ENCODE measurements at places on chromosomes 2 and 18.
A peak's percentile ranks its signal among the peaks of the same experiment; 100 is the strongest.

GRCh38 chr2:19355931-19356544, 2.4 kb downstream of the OSR1 start:
- DNase-seq = no peak

- no peak for DNase-seq
Measured at GRCh38 chr2:129821445-129821844, 158.0 kb upstream of the RAB6C start.

GRCh38 chr18:59276047-59276446, 2.8 kb upstream of the RAX start:
- DNase-seq = no peak

DNA sequence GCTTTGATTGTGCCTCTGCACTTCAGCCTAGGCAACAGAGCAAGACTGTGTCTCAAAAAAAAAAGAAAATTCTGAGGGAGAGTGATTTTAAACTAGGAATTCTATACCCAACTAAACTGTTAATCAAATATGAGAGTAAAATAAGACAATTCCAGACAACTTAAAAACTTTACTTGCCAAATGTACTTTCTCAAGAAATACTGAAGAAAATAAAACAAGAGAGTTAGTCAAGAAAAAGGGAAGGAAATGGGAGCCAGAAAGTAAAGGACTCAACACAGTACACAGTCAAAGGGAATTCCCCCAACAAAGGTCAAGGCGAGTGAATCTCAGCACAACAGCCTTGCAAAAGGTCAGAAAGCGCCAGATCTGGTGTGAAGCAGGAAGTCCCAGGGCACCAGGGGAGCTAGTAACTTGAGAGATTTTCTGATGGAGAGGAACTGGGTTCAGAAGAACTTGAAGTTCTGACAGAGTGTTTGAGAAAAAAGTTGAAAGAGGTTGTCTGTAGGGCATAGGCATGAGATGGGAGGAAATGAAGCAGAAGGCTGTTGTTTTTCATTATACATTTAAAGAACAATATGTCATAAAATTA, 22.6 kb upstream of the TBC1D8 start:
- DNase-seq = peak; percentile 14

DNA sequence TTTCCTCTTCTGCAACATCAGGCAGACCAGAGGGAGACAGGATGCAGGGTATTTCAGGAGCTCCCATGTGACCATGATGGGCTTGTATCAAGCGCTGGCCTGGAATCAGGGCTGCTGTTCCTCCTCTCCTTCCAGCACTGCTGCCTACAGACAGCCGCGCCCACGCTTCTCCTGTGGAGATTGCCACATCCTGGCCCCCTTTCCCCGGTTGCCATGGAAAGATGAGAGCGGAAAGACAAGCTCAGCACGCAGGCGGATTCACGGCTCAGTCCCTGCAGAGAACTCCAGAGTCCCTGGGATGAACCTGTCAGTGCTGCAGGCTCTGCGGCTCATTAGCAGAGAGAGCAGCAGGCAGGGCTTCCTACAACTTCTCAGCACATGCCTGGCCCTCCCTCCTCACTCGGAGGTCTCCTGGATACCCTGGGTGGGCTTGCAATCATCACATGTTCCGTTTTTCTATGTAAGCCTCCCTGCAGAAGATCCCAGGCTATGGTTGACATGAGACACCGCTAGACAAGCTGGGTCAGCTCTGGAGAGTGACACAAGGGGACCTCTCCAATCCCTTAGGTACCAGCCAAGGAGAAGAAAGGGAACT, 497.8 kb upstream of the MYT1L start:
- no peak for DNase-seq

DNA sequence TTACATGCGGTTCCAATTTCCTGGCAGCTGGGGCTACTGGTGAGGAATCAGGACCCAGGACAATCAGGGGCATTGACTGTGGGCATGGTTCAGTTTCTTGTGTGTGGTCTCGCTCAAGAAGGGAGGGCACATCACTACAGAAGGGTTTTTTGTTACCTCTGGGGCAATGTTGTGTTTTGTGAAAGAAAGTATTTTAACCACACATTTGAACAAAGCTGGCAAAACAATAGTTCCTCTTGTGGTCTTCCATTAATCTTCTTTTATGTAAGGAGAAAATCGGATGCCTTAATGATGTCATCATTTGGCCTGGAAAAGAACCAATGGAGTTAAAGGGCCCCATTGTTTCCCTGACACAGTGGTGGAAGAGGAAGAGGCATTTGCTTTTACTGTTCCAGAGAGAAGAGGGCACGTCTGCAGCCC, 197.4 kb downstream of the SH3BP4 start:
- DNase-seq = no peak

- DNase-seq = no peak
Measured at GRCh38 chr2:240013343-240013742, 11.8 kb downstream of the NDUFA10 start.

DNA sequence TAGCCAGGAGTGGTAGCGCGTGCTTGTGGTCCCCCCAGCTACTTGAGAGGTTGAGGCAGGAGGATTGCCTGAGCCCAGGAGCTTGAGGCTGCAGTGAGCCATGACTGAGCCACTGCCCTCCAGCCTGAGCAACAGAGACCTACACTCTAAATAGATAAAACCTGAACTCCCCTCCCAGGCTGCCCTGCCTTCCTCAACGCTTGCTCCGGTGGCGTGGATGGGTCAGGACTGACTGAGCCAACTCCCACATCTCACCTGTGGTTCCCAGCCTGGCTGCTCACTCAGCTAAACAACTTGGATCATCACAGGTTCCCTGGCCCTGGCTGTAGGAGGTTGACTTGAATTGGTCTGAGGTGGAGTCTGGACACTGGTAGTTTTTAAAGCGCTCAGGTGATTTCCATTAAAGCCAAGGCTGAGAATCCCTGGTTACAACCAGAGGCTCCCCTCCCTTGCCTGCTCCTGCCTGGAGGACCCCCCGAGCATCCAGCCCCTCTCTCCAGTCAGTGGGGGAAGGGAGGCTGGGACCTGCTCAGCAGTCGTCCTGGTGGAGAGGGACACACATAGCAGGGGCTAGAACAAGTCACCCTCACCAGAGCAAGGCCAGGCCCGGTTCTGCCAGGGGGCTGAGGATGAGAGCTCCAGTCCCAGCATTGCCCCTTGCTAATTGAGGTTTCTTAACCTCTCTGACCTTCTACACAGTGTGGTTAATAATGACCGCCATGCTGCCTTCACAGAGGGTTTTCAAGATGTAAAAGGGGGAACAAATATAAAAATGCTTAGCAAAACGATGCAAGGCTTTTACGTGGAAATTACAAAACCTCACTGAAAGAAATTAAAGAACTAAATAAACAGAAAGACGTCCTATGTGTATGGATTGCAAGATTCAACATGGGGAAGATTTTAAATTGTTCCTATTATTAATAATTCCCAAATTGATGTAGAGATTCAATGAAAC, 46.9 kb upstream of the TAF1B start:
- no peak for DNase-seq

DNA sequence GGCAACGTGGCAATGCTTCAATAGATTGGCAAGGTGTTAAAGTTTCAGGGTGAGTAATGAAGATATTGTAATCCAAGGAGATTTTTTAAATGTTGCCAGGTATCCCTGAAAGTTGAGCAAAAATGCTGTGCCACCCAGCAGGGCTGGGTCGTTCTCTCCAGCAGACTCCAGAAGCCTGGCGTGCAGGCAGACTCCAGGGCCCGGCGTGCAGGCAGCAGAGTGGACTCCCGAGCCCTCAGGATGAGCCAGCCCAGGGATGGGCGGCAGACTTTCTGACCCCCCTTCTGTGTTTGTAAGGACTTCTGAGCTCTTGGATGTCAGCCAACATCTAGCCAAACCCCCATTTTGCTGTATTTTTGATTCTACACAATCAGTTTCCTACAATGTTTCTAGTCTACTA, 289.1 kb downstream of the ZNF516 start:
- no peak for DNase-seq

GRCh38 chr2:192499476-192499875, 304.7 kb upstream of the TMEFF2 start:
- DNase-seq = no peak

DNA sequence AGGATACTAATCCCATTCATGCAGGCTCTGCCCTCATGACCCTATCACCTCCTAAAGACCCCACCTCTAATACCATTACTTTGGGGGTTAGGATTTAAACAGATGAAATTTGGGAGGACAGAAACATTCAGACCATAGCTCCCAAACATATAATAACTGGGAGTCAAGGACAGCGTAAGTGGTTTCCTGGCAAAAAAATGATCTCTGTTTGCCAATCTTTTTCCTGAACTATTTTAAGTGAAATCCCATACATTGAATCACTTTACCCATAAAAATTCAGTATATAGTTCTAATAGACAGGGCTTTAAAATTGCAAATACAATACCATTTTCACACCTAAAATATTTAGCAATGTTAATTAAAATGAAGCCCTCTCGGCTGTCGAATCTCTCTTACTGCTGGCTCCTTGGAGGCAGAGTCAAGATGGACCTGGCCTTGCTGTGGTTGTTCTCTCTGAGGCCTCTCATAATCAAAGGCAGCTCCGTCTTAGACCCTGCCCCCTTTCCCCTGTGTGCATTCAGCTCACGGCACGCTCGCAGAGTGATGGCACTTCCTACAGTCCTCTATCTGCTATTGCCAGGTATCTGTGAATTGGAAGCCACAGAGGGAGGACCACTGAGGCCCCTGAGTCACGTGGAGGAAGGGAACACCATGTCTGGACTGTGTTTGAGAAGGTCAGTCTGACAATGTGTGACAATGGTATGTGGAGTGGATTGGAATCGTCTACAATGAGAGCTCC, 132.3 kb downstream of the UXS1 start:
- no peak for DNase-seq

GRCh38 chr2:231452799-231453508, 11.3 kb downstream of the NCL start:
- DNase-seq = no peak

GRCh38 chr2:156470975-156471583, 34.9 kb downstream of the GPD2 start:
- no peak for DNase-seq

DNA sequence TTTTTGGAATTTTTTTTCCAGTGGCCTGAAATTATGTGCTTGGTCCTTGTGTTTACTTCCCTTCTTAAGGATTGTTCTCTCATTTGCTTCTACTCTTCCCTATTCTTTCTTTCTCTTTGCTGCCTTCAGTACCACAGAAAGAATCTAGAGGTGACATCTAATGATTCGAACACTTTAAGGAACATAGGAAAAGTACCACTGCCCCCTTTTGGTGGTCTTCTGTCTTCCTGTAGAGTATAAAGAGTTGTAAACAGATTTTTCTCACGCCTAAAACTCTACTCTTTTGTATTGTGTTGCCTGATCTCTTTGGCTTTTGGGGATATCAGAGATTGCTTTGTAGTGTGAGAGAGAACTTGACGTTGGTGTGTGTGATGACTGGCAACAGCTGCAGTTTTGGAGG, 7.0 kb upstream of the SCTR start:
- DNase-seq = no peak

DNA sequence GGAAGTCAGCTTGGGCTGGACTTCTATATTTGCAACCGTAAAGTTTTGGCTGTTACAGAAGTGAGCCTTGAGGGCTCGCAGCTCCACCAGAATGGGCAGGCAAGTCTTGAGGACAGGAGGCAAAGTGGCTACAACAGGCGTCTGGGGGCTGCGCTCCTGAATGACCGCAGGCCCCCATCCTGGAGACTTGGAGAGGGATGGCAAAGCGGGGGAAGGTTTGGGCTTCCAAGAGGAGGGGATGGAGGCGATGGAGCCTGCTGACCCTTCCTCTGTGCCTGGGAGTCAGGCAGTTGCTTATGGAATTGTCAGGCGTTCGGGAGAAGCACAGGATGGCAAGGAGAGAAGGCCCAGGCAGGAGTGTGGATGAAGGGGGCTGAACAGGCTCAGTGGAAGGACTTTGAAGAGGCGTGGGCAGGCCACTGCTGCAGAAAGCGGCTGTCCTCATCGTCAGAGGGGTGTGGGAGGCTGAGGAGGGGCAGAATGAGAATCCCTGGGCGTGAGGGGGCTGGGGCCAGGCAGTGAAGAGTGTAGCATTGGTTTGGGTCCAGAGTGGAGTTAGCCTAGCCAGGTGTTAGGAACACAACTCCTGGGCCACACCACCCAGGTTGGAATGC, 72.3 kb downstream of the INHBB start:
- no peak for DNase-seq

DNA sequence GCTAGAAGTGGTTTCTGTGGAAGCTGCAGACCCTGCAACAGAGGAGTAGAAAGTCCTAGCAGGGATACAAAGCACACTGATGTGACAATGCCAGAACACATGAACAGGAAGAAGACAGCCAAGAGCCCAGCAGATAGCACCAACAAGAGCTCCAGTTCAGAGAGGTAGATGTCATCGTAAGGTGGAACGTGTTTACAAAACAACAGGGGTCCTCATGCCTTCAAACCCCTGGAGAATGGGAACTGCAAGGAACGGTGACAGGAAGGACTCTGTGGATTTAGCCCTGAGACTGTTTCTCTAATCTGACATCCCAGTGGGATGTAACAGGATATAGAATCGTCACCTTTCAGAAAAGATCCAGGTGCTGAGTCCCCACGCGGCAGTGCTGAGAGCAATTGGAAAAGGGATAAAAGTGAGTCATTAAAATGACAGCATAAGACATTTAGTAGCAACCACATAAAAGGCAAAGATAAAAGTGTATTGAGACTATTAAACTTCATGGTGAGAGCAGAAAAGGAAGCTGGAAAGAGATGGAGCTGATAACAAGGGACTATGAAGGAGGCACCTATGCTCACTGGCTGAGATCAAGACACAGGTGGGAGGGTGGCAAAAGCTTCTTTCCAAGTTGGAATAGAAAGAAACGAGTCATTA, 195.2 kb downstream of the FBXO15 start:
- no peak for DNase-seq

GRCh38 chr2:165872101-165872791, 78.2 kb upstream of the GALNT3 start:
- DNase-seq = no peak

- no peak for DNase-seq
Measured at GRCh38 chr2:20723543-20723942, 56.6 kb downstream of the GDF7 start.

DNA sequence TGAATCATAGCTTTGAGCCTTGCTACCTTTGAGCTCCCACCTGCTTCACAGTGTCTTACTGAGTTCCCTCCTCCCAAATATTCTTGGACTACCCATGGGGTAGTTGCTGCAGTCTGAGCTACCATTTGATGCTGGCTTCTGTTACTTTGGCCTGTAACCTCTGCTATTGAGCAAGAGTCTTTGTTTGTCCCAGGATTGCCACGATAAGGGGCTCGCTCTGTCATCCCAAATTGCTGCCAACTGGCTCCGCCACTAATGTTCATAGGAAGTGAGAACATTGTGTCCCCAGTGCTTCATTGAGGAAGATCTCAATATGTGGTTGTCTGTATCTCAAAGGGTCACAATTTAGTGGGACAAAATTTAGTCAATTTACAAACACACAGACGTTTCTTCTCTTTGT, 103.8 kb downstream of the TRIM43 start:
- no peak for DNase-seq

DNA sequence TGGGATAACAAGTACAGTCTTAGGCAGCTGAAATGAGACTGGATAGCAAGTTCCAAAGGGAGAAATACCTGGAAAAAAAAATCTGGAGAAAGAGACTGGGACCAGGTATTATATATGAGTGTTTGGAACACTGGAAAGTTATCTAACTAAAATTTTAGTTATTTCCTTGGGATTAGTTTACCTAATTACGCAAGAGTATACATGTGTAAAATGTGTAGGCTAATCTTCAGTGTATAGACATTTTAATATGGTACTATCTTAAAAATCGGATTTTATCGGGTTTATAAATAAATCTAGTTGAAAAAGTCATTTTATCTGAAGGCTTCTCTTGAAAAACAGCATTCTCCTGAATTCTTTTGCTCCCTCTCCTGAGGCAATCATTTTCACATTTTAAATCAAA, 3.9 kb downstream of the EPB41L5 start:
- no peak for DNase-seq

- DNase-seq = no peak
Measured at GRCh38 chr2:74938264-74938663, 20.2 kb upstream of the POLE4 start.

Data from CD4-positive, alpha-beta T cell treated with Interleukin-15 for 4 hours (primary cell).